ENCODE measurements at places on chromosomes 11 and 22.

- no peak for DNase-seq
- H3K27me3 ChIP-seq = no peaks in the 10 kb centered on the region
- 0 out of 2 replicates have a peak, but pooled peaks cover 3% of the 10 kb centered on the region for H3K36me3 ChIP-seq
- H3K4me3 ChIP-seq = no peak overlapping the region
- H3K27ac ChIP-seq = no peak overlapping the region
Measured at GRCh38 chr11:23405350-23405937, 545.2 kb upstream of the CCDC179 start.

GRCh38 chr11:18394928-18395734 lies 768 bp downstream of the LDHA start:
- 0 out of 2 replicates have a peak, but pooled peaks cover 2% of the 10 kb centered on the region for H3K4me1 ChIP-seq
- no peak overlapping the region for H3K27ac ChIP-seq
- peaks cover 14% of the 10 kb centered on the region for H3K36me3 ChIP-seq
- DNase-seq = no peak

DNA sequence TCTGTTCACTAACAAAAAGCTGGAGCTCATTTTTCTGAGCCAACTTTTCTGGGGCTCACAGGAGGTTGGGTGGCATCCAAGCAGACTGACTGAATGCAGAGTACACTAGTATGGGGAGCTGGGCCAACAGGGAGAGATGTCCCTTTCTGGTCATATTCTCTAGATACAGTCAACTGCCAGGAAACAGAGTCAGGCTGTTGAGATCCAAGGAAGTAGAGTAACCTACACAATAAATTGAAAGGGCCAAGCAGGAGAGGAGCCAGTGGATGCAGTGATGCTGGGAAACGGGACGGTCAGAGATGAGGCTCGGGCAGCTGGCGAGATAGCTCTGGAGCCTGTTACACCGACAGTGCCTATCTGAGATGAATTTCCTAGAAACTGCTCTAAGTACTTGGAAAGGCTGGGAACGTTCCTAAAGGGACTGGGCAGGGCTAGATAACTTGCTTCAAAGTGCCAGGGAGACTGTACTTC lies 71.1 kb downstream of the LARGE2 start:
- H3K27ac ChIP-seq = no peak overlapping the region
- H3K27me3 ChIP-seq = no peaks in the 10 kb centered on the region
- H3K4me1 ChIP-seq = peaks cover 4% of the 10 kb centered on the region
- no peaks in the 10 kb centered on the region for H3K36me3 ChIP-seq

- H3K4me1 ChIP-seq = no peaks in the 10 kb centered on the region
- DNase-seq = no peak
- peaks cover 20% of the 10 kb centered on the region for H3K36me3 ChIP-seq
- no peaks in the 10 kb centered on the region for H3K27me3 ChIP-seq
- H3K4me3 ChIP-seq = peak overlapping the region; percentile 90
- H3K27ac ChIP-seq = no peak overlapping the region
Measured at GRCh38 chr11:65859812-65860277, 388 bp upstream of the MUS81 start.

- no peak overlapping the region for H3K27ac ChIP-seq
- H3K4me1 ChIP-seq = peaks cover 11% of the 10 kb centered on the region
- H3K36me3 ChIP-seq = no peaks in the 10 kb centered on the region
- DNase-seq = no peak
Measured at GRCh38 chr11:123188508-123189165, 6.4 kb downstream of the CLMP start.

DNA sequence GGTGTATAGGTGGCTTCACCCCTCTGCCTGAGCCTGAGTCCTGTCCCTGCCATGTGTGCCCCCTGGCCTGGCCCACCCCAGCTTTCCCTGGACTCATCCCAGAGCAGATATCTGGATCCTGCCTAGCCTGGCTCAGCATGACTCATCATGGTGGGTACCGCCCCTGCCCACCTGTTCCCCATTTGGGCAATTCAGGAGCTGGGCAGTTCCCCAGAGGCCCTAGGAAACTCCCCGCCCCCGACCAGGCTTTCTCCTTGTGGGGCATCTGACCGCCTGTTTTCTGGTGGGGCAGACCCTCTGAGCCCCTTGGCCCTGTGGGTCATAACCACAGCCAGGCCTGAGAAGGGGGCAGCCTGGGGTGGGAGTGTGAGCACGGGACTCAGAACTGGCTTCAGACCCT lies 4.4 kb downstream of the TSPO start:
- no peak for DNase-seq
- no peak overlapping the region for H3K27ac ChIP-seq
- peaks cover 3% of the 10 kb centered on the region for H3K4me1 ChIP-seq
- no peaks in the 10 kb centered on the region for H3K27me3 ChIP-seq

DNA sequence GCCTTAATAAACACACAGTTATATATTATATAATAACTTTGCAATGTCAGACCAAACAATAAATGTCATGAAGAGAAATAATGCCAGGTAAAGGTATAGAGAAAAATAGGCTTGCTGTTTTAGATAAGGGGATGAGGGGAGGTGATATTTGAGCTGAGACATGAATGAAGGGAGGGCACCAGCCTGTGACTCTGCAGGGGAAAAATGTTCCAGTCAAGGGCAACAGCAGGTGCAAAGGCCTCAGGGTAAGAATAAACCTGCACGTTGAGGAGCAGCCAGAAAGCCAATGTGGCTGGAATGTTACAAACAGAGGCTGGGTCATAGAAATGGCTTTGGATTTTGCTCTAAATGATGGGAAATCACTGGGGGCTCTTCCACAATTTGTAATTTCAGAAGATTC lies 519.6 kb downstream of the SOX6 start:
- H3K27me3 ChIP-seq = no peaks in the 10 kb centered on the region
- H3K36me3 ChIP-seq = no peaks in the 10 kb centered on the region
- no peak overlapping the region for H3K4me3 ChIP-seq
- no peaks in the 10 kb centered on the region for H3K4me1 ChIP-seq
- DNase-seq = no peak
- no peak overlapping the region for H3K27ac ChIP-seq

DNA sequence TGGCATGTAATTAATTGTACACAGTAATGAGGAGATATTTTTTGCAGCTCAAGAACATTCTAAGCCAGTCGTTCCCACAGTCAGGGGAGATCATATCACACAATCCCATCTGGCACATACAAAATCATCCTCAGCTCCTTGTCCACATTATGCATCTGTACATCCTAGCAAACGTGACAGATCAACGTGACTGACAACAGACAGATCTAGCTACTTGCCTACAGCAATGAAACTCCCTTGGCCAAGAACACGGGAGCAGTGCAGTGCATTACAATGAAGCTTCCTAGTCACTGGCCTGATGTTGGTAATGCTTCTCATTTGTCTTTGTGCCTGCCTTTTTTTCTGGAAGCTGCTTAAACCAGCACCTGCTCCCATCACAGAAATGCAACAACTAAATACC lies 24.5 kb upstream of the GUCY1A2 start:
- H3K4me1 ChIP-seq = no peaks in the 10 kb centered on the region
- no peaks in the 10 kb centered on the region for H3K36me3 ChIP-seq
- DNase-seq = no peak
- no peak overlapping the region for H3K4me3 ChIP-seq

DNA sequence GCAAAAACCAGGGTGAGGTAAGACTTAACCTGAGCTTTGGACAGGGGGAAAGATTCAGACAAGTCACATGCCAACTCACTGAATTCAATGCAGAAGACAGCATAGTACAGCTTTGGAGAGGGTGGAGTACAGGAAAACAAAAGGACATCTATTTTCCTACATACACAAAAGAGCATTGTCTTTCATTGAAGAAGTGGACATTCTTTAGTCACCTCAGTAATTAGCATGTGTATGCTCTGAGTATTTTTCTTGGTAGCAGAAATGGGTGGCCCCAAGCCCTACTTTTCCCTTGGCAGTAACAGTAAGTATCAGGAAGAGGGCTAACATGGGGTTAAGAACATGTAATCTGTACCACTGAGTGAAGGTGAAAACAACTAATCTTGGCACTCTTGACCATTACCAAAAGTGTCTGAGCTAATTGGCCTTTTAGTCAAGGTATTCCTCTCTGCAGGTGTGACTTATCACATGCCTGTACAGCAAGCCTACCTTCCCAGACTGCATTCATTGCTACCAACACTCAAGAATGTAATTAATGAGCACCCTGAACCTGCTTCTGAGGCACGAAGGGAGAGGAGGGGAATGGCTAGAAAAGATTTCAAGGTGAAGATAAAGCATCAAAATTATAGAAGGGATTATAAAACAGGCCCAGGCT lies 33.9 kb downstream of the SYTL2 start:
- H3K4me3 ChIP-seq = no peak overlapping the region
- no peaks in the 10 kb centered on the region for H3K36me3 ChIP-seq
- peaks cover 2% of the 10 kb centered on the region for H3K4me1 ChIP-seq

DNA sequence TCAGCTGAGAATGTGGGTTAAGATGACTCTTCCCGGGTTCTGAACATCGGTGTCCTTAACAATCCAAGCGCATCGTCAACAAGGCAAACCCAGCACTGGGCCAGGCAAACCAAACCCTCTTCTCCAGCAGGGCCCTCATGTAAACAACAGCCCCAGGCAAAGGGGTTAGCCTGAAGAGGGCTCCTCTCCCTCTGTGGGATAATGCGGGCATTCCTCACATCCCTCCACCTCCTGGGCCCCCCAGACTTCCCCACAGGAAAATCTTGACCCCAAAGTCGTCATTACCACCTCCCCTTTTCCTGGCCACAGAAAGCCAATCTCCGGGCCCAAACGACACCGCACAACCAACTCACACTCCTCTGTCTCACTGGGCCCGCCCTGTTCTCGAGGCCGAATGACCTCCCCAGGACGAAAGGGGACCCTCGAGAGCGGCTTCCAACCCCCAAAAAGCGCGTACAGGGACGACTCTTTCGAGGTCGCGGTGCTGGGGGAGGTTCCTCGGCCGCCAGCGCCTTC lies 566 bp downstream of the DDB1 start:
- H3K27ac ChIP-seq = no peak overlapping the region
- H3K4me3 ChIP-seq = peak overlapping the region; percentile 95
- no peaks in the 10 kb centered on the region for H3K27me3 ChIP-seq
- DNase-seq = no peak

- peaks cover 10% of the 10 kb centered on the region for H3K4me1 ChIP-seq
- H3K27me3 ChIP-seq = no peaks in the 10 kb centered on the region
- DNase-seq = no peak
- no peaks in the 10 kb centered on the region for H3K36me3 ChIP-seq
- peak overlapping the region; percentile 71 for H3K4me3 ChIP-seq
Measured at GRCh38 chr22:19291218-19291579, 320 bp downstream of the CLTCL1 start.

- H3K4me3 ChIP-seq = no peak overlapping the region
- no peak overlapping the region for H3K27ac ChIP-seq
- no peaks in the 10 kb centered on the region for H3K36me3 ChIP-seq
- H3K27me3 ChIP-seq = no peaks in the 10 kb centered on the region
- DNase-seq = no peak
Measured at GRCh38 chr22:33986954-33987353, 66.7 kb upstream of the LARGE1 start.

DNA sequence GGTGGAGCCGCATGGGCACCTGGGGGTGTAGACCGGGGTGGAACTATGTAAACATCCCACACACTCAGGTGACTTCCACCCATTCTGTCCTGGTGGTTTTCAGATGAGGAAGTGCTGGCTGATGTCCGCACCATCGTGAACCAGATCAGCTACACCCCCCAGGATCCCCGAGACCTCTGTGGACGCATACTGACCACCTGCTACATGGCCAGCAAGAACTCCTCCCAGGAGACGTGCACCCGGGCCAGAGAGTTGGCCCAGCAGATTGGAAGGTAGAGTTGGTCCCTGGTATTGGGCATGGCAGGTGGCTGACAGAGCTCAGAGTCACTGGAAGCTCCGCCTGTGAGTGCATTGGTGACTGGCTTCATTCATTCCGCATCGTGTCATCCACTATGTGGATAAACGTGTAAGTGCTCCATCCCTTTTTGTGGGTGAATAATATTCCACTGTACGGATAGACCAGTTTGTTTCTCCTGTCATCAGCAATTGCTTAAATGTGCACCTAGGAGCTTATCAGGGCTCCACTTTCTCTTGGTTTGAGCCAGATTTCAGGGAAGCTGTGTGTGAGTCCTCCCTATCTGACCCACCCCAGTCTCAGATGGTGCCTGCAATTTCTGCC lies 29.9 kb downstream of the NADSYN1 start:
- no peak overlapping the region for H3K4me3 ChIP-seq
- peaks cover 27% of the 10 kb centered on the region for H3K36me3 ChIP-seq
- no peaks in the 10 kb centered on the region for H3K27me3 ChIP-seq
- no peaks in the 10 kb centered on the region for H3K4me1 ChIP-seq
- DNase-seq = no peak

GRCh38 chr22:37582526-37582925 lies 2.6 kb upstream of the LGALS2 start:
- no peaks in the 10 kb centered on the region for H3K4me1 ChIP-seq
- H3K36me3 ChIP-seq = no peaks in the 10 kb centered on the region
- H3K27me3 ChIP-seq = no peaks in the 10 kb centered on the region
- no peak for DNase-seq

GRCh38 chr11:110176366-110177085 lies 83.3 kb downstream of the ZC3H12C start:
- H3K4me3 ChIP-seq = no peak overlapping the region
- H3K27ac ChIP-seq = no peak overlapping the region
- peaks cover 9% of the 10 kb centered on the region for H3K4me1 ChIP-seq
- DNase-seq = no peak

- H3K36me3 ChIP-seq = no peaks in the 10 kb centered on the region
- H3K4me3 ChIP-seq = no peak overlapping the region
- no peaks in the 10 kb centered on the region for H3K27me3 ChIP-seq
Measured at GRCh38 chr22:27195094-27195493, 537.7 kb downstream of the MIAT start.

DNA sequence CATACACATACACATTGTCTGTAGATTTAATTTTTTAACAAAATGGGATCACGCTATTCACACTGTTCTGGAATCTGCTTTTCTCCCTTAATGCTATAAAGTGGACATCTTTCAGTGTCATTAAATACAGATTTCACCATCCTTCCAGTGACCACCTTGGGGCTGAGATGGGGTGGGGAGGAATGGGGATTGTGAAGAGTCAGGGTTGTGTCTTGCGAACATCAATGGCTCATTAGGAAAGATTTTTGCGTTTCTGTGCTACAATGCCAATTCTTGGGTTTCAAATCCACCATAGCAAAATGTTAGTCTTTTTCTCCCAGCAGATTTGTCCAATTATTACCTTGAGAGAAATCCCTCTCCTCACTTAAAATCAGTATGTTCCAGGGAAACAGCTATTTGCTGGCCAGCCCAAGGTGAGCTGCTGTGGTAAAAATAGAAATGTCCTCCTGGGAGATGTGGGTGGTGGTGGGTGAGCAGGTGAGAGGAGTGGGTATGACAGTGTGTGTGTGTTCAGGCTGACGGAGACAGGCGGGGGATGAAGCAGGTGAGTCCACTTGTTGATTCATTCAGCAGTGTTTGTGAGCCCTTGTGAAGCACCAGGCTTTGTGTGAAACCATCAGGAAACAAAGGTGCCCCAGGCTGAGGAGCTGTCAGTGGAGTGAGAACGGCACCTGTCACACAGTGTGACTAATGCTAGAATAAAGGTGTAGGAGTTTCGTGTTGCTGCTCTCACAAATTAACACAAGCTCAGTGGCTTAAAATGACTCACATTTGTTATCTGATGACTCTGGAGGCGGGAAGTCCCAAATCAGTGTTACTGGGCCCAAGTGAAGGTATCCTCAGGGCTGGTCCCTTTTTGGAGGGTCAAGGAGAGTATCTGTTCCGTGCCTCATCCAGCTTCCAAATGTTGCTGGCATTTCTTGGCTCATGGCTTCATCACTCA lies 1.7 kb upstream of the CBX6 start:
- H3K4me1 ChIP-seq = peaks cover 4% of the 10 kb centered on the region
- peak overlapping the region; percentile 90 for H3K4me3 ChIP-seq
- no peaks in the 10 kb centered on the region for H3K27me3 ChIP-seq
- no peak for DNase-seq
- H3K36me3 ChIP-seq = peaks cover 5% of the 10 kb centered on the region

- H3K4me3 ChIP-seq = no peak overlapping the region
- no peak for DNase-seq
- no peaks in the 10 kb centered on the region for H3K27me3 ChIP-seq
- H3K27ac ChIP-seq = no peak overlapping the region
Measured at GRCh38 chr22:24482575-24482974, 12.6 kb upstream of the UPB1 start.

All from iPS DF 6.9 (cell line).